ENCODE measurements at places on chromosomes 16 and 17.

- DNase-seq: peak; percentile 75
Observed at GRCh38 chr17:75878174-75878998, at the start of gene TRIM47. Gene TRIM47 (minus strand): TSS chr17:75878581. CDS start chr17:75878548, 33 bp downstream.

GRCh38 chr16:58459344-58460218, 40.4 kb upstream of the NDRG4 start:
- peak; percentile 93 for DNase-seq

- DNase-seq: peak; percentile 40
Observed at GRCh38 chr16:782766-783403, 5.3 kb downstream of the RPUSD1 start.

- DNase-seq: peak; percentile 22
Observed at GRCh38 chr16:21186326-21186691, 25.1 kb downstream of the ZP2 start.

DNA sequence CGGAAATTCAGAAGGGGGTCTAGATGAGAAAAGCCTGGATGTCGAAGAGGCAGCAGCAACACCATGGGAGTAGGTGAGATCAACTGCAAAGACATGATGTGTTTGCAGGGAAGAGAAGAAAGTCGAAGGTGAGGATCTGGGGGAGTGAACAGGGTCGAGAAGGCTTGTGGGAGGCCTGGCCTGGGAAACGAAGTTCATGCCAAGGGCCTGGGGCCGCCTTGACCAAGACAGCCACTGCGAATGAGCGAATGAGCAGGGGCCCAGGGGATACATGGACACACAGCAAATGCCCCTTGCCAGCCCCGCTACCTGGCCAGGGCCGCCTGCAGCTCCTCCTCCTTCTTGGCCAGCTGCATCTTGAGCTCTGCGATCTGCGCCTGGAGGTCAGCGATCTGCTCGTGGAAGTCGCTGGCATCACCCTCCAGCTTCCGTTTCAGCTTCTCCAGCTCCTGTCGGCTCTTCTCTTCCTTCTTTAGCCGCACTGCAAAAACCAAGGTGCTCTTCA, 87.1 kb downstream of the NDE1 start:
- DNase-seq: no peak

DNA sequence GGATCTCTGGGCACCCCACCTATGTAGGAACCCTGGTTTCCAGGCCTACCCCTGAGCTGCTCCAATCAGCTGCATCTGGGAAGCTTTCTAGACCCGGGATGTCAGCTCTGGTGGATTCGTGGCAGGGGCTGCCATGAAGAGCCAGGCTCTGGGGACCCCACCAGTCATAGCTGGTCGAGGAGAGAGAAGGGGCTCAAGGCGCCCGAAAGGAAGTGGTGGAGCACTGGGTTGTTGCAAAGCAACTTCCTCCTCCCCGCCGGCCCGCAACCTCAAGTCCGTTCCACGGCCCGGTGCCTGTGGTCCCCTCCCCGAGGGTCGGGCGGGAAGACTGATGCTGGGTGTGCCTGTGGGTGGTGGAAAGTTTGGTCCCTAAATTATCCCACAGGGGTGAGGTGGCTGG, 10.2 kb downstream of the TBKBP1 start:
- no peak for DNase-seq

DNA sequence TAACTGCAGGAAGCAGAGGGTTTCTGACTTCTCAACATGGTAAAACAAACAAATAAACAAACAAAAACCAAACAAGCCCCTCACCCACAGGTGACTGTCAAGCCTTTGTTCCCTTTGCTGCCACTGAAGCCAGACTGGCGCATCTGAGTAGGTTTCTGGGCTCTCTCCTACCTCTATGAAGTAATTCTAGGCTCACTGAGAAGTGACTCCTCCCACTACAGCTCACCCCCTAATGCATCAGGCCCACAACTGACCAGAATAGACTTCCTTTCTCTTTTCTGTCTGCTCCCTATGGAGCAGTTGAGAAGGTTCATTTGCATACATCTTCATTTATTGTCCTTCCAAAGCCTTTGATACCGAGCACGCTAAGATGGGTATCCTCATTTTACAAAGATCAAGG, 77.0 kb upstream of the CCL2 start:
- peak; percentile 34 for DNase-seq

- DNase-seq: no peak
Observed at GRCh38 chr17:67171560-67171959, 73.4 kb downstream of the HELZ start.

- no peak for DNase-seq
Observed at GRCh38 chr16:14437426-14437825, 192.6 kb downstream of the PARN start.

DNA sequence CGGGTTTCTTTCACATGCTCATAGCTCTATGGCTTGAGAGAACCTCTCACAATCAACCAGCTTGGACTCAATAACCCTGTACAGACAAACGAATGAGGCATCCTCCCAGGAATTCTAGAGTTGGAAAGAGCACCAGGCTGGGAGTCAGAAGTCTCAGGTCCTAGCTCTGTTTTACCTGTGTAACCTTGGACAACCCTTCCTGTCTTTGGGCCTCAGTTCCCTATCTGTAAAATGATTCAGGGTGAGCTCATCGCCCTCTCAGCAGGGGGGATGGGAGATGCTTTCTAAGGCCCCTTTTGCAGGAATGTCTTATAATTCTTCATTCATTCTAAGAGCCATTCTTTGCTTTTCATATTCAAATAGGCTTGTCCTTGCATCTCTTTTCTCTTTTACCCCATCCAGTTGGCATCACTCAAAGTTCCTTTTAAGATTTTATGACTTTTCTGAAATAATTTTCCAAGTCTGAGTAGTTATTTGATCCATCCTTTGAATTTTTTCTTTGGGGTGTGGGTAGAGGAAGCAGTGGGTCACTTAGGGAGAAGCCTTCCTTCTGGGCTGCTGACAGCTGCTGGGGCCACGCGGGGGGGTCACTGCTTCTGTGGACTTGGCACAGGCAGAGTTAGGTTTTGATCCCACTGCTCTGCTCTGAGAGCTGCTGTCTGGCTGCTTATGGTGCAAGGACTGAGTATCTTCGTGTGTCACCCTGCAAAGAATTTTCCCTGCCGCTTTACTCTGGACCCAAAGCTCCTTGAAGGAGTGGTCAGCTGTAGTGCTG, 102.7 kb downstream of the UTP18 start:
- peak; percentile 57 for DNase-seq

GRCh38 chr16:28925386-28926228, 569 bp upstream of the RABEP2 start:
- peak; percentile 79 for DNase-seq

DNA sequence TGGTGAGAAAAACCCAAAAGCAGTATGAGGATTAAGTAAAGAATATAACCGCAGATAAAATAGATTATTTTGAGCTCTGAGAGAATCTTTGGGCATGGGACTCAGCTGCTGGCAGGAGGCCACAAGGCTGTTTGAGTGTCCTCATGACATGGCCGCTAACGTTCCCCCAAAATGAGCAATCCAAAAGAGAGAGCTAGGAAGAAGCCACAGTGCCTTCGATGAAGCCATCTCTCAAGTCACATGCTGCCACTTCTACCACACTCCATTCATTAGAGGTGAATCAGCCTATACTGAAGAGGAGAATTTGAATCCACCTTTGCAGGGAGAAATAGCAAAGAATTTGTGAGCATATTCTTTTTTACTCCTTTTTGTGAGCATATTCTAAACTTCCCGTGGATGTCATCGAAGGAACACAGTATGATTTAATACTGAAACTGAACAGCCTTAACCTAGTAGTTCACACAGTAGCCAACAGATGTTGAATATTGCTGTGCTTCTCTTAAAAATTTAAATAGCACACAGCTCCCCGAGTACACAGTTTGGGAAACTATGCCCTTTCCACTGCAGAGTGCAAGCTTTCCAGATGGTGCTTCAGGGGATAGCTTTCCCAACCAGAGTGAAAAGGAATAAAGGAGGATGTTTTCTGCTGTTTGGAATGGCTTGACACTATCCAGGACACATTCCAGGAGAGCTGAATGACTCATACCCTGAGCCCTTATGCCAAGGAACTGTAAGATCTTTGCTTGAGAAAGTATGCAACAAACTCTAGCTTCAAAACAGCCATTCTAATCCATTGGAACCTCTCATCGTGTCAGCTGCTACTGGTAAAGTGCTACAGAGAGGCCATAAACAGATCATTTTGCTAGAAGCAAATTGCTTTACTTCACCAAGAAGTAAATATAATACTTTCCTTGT, 33.9 kb downstream of the ANKFY1 start:
- DNase-seq: peak; percentile 82

DNA sequence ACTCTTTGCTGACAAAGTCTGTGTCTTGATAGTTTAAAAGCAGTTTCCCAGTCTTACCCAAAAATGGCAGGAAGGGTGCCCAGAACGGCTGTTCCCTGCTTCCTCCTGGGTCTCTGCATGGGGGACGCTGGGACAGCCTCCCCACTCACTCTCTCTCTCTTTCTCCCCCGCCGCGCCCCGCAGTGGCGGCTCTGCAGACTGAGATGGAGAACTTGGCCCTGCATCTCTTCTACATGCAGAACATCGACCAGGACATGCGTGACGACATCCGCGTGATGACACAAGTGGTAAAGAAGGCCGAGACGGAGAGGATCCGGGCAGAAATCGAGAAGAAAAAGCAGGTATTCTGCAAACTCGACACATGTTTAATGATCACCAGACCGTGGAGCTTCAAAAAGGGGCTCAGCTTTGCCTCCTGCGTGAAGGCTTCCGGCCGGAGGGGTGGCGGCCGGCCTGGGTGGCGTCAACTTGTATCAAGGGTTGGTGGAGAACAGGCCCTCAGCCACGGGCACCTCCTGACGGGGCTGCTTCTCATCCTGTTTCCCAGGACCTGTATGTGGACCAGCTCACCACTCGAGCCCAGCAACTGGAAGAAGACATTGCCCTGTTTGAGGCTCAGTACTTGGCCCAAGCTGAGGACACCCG, 22.0 kb downstream of the CCDC40 start:
- DNase-seq: no peak

- DNase-seq: no peak
Observed at GRCh38 chr17:70158180-70158579, 11.2 kb upstream of the KCNJ2 start.

DNA sequence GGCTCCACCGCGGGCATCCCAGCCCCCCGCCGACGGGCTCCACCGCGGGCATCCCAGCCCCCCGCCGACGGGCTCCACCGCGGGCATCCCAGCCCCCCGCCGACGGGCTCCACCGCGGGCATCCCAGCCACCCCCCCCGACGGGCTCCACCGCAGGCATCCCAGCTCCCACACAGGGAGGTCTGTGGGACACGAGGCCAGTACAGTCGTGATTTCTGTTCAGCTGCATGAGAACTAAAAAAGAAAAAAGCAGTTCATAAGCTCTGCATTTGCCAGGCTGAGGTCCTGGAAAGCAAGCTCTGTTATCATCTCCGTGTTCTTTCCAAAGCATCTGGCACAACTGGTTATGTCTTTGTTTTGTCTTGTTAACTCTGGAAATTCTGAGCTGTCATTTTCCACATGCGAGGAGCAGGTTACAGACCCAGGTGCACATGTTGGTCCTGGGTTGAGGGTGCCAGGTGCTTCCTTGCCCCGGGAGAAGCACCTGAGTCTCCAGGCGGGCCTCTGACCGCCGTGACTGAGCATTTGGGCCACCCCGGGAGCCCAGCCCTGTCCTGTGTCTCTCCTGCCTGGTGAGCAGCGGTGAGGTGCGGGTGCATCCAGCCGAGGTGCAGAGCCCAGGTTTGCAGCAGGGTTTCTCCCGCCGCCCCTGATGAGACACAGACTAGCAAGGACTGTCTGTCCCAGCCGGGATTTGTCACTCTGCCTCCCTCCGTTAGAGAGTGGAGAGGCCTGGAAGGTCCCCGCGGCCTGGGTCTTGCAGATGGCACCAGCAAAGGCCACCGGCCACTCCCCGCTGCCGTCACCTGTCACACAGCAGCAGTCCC, 9.9 kb upstream of the WFIKKN1 start:
- no peak for DNase-seq

DNA sequence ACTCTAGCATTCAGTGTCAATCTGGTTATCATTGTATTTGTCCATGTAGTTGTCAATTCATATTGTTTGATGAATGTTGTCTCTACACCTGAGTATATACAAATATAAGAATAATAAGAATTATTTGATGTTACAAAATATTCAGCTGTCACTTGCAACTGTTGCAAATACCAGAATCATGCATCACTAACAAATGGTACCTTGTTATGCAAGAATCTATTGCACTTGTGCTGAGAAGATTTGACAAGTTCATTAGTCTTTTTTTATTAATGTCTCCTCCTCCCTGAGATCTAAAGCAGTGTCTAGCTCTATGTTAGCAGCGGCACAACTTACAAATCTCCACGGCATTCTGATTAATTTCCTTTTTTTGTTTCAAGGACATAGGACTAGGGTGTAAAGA, 22.2 kb upstream of the AKAP1 start:
- no peak for DNase-seq

DNA sequence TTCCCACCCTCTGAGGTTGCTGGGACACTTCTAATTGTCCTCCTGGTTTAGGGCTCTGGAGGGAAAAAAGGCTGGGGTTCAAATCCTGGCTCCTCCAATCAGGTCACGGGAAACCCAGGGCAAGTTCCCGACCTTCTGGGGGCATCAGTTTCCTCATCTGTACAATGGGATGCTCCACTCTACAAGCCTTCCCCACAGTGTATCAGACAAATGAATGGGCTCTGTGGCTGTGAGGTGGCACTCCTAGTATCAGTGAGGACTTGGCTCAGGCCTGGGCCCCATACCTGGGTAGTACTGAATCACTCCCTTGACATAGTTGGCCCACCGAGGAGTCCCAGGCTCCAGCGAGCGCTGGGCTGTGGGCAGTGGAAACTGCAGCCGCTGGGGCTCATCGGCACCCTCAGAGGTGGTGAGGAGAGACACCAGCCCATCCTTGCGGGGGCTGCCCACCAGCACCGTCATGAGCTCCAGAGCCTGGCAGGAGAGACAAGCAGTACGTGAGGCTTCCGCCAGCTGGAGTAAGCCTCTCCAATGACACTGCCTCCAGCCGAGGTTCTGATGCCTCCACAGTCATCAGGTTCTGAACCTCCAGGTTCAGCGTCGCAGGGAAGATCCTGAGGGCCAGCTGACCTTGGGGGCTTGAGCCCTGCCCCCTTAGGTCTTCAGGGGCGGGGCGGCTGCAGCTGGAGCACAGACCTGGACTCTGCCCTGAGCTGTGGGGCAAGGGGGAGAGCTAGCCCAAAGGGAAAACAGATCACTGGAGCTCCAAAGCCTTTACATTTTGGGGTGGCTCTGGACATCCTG, 1.2 kb downstream of the GALK1 start:
- no peak for DNase-seq

DNA sequence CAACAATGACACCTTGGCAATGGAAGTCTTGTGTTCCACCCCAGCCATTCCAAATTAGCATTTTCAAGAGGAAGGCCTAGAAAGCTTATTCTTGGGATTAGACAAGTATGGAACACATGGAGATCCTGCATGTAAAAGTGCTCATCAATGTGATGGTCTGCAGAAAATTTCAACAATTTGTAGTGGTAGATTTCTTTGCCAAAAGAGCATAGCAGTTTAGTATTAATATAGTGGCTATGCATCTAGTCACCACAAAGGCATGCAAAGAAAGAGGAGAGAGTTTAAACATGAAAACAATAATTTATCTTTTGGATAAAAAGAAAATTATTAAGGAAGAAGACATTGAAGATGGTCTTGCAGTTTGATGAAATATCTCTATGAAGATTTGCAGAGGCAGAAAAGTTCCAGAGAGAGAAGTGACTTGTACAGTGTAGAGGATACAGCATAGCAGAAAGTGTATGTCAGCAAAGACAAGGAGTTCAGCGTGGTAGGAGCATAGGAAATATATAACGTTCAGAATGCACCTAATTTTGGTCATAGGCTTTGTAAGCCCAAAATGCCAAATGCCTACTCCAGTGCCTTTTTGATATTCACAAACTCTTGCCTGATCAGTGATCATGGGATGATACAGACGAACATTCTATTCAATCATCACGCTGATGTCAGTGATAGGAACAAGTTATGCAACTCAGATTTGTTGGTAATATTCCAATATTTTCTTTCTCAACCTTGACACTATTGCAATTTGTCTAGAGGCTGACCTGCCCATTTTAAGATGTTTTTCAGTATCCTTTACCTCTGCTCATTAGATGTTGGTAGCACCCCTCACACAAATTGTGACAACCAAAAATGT, 727.9 kb upstream of the SOX9 start:
- DNase-seq: peak; percentile 11

All from kidney tubule cell (primary cell).